ENCODE measurements at places on chromosomes 12 and 14.
A peak's percentile ranks its signal among the peaks of the same experiment; 100 is the strongest.

- no peak for DNase-seq
Observed at GRCh38 chr12:43453761-43454160, 98.2 kb downstream of the ADAMTS20 start.

DNA sequence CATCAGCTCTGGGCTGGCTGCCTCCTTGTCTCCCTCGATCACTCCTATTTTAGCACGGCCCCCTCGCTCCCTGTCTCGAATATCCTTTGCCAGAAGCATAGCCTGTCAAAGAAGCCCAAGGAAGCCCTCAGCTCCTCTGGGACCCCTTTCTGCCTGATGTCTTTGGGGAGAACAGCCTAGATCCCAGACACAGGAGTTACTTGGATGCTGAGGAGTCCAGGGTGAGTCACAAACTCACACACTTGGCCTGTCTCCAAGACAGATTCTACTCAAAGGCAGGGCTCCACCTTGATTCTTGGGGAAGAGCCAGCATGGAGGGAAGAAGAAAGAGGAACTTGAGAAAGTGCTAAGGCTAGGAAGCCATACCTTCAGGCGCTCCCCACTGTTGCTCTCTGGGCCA is 8.1 kb downstream of the AVIL start:
- no peak for DNase-seq

GRCh38 chr12:56626701-56627100 is 3.4 kb downstream of the BAZ2A start:
- DNase-seq = no peak

DNA sequence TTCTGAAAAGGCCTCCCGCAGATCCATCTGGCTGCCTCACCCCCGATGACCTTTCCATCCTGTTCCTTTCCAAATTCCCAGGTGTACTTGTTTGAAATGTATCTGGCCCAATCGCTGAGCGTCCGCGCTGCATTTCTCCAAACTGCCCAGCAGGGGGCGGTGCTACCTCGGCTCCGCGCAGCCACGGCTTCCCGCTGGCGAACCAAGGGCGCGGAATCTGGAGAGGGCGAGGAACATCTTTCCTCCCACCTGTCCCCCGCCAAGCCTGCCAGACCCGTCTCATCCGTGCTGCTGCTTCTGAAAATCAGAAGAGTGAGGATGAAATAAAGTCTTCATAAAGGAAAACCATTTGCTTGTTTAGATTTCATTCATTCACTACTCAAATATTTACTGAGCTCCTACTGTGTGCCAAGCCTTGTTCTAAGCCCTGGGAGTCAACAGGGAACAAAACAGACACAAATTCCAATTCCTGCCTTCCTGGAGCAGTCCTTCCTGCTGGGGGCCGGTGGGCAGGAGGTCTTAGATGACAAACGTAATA is 16.8 kb upstream of the MYL2 start:
- DNase-seq = no peak

- DNase-seq = no peak
Observed at GRCh38 chr12:15709551-15709950, 79.6 kb downstream of the EPS8 start.

DNA sequence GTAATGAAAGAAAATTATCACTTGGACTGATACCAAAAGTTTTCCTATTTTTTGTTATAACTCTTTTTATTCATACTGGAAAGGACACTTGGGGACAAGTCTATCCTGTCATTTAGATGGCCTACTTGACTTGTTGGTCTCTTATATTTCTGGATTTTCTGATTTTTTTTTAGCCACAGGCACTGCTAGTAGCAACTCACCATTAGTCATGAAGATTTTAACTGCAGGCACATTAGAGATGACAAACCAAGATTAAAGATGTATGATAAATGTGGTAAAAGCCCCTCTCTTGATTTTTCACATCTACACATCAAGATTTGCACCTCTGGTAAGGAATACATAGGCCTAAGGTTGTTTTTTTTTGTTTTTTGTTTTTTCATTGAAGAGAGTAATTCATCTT is 217.0 kb downstream of the SLC25A21 start:
- peak; percentile 45 for DNase-seq

- no peak for DNase-seq
Observed at GRCh38 chr12:64457466-64457865, 5.5 kb downstream of the TBK1 start.

DNA sequence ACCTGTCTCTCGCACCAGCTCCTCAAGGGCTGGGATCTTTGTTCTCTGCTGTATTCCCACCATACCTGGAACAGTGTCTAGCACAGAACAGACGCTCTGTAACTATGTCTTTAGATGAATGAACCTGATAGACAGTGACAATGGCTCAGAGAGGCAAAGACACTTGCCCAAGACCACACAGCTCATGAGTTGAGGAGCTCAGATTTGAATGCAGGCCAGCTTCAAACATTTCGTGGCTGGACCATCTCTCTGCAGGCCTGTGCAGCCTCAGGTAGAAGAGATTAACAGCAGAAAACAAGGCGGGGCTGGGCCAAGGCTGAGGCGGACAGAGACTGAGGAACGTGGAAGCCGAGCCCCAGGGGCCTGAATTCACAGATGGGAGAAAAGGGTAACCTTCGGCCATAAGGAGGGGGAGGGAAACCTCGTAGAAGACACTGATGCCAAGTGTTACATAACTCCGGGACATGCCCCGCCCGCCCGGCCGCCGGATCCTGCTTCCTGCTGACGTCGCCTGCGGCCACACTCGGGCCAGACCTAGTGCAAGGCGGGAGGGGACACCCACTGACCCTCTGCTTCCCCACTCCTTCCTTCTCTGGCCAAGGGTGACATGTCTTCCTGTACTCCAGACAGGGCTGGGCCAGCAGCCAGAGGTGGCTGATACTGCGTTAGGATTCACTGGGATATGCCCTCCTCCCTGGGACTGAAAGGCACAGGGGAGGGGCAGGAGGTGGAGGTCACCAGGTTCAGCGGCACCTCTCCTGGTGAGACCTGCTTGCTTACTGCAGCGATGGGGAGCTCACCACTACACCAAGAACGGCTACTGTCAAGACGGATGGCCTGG is 86.8 kb downstream of the RFLNA start:
- DNase-seq = no peak

DNA sequence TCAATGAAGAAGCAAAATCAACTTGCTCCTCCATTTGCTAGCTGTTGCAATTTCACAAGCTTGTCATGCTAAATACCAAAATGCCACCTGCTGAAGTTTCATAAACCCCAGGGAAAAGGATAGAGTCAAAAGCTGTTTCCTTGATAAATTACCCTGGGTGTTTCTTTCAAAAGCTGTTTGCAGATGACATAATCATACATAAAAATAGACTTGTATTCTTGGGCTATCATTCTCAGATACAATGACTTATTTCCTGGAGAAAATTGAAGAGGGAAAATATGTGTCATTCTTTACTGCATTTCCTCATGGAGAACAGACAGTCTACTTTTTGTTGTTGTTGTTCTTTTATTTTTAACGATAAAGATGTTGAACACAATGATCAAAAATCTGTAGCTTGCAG is 119.2 kb downstream of the GALC start:
- no peak for DNase-seq

GRCh38 chr14:93464271-93464670 is 33.5 kb downstream of the UNC79 start:
- no peak for DNase-seq

DNA sequence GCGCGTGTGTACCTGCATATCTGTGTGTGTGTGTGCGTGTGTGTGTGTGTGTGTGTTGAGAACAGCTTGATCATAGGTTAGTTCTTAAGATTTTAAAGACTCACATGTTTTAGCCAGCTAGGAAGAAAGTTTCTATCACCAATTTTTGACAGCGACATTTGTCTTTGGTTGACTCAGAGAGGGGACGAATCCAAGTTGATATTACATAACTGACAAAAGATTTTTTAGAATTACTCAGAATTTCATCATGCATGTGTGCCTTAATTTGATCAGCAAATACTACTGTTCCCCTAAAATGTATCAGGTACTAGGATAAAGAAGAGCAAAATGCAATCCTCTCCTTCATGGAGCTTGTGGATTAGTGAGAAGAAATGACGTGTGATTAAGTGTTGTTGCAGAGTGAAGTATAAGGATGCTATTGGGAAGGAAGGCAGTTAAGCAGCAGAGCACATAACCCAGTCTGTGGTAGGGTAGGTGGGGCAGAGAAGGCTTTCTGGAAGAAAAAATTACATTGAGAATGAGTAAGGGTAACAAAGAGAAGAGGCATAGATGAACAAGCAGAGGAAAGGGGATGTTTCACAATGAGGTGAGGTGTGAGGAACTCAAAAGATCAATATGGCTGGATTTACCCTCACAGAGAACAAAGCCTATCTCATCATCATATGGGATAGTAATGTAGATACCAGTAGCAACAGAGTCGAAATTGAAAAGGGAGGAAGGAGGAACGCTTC is 77.5 kb downstream of the ELK3 start:
- DNase-seq = no peak

DNA sequence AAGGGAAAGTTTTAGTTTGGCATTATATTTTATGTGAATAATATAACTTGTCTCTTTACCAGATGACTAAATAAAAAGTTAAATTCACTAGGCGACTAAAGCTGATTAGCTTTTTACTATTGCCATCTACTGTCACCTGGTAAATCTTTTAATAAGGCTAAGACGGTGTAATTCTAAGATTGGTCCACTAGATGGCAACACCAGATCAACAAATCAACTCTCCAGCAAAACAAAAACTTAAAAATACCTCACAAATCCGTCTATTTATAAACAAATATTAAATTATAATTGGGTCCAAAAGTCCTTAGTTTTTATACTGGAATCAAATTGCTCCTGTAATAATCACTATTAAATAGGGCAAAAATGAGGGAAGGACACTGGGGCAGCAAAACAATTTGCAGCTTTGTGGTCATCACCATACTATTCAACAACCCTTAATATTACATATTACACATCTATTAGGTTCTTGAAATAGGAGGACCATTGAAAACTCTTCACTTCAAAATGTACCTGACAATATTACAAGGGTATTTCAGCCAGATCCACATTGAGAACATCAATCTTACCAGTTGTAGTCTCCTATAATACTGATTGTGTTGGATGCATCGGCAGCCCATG is 47.9 kb downstream of the GALC start:
- DNase-seq = no peak

DNA sequence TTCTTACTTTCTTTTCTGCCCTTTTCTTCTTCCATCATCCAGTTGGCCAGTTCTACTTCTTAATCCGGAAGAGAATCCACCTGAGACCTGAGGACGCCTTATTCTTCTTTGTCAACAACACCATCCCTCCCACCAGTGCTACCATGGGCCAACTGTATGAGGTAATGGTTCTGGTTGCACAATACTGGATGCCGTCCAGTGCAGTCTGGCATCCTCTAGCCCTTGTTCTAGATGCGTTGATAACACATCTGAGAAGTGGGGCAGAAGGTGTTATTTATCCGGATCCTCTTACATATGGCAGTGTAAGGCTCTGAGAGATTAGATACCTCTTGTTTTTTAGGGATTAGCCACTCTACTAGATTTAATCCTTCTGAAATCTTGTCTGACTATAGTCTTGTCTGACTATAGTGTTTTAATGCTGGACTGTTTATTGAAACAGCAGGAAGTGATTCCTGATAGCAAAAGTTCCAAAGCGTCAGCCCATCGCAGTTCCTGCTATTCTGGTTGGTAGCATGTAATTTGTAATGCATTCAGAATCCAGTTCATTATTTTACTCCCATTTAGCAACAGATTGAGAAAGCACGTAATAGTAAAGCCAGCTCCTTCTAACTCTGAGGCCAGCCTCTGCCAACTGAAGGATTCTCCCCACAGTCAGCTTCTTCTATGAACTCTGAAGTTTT is 7.9 kb downstream of the GABARAPL1 start:
- DNase-seq = no peak

DNA sequence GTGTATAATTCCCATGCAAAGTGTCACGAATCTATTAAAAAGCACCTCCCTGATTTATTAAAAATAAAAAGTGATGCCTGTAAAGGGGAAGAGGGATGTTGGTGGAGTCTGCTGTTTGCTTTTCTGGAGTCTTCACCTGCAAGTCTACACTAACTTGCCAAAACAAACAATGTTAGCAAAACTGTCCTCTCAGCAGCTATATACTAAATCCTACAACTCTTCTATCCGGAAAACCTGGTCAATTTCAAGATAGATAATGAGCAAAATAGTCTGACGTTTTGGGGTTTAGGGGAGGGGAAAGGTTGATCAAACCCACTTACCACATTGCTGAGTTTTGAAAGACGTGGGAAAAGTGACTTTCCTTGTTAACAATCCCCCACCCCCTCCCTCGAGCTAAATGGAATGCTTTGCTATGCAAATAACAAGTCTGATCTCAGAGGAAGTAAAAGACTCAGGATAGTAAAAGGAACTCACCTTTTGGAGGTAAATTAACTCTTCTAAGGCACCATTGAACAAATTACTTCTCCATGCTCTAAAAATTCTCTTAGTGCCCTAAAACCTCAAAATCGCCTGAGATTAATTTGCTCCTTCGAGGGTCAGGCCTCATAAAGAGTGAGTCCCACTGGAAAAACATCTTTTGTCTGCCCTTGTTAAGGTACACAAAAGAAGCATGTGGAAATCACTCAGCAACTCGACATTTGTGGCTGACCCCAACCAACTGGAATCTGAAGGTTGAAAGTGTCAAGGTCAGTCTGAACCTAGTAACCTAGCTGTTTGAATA is 13.5 kb downstream of the BMP4 start:
- DNase-seq = no peak

DNA sequence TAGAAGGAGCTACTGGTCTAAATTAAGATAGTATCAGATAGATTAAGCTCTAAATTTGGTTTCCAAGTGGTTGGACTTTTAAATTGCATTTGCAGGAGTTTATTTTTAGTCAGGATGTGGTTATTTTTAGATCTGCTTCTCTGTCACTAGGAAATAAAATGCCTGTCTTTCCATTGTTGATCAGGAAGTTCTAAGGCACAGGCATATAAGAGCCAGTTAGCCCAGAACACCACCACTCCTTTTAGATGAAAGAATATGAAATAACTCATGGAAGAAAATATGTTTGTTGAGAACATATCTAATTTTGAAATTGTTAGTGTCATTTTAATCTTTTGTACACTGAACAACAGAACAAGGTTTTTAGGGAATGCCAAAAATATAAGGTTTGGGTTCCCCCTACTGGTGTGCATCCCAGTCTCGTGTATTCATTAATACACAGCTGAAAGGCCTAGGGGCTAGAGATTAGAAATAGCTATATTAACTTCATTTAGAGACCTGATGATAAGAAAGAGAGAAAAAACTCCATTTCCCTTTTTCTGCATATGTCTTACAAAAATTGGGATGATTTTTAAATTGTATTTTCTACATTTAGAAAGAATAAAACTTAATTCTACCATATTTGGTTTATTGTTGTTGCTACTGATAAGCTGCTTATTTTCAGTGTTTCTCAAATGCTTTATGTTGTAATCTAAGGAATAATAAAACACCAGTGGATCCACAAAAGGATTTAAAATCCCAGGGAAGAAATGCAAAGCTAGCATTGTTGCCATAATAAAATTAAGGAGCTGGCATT is 67.2 kb downstream of the RIC8B start:
- peak; percentile 8 for DNase-seq

- no peak for DNase-seq
Observed at GRCh38 chr12:101931498-101932326, 54.3 kb downstream of the DRAM1 start.

GRCh38 chr14:33450416-33450815 is 500.5 kb downstream of the EGLN3 start:
- DNase-seq = no peak

GRCh38 chr14:58777541-58777979 is 139.8 kb downstream of the DACT1 start:
- DNase-seq = no peak

GRCh38 chr12:93019975-93020630 is 91.0 kb upstream of the EEA1 start:
- no peak for DNase-seq

All from NCI-H187 (cell line).